ENCODE measurements at places on chromosomes 7 and 10.

- DNase-seq: no peak
Measured at GRCh38 chr10:69871074-69871473, 69.4 kb downstream of the COL13A1 start.

DNA sequence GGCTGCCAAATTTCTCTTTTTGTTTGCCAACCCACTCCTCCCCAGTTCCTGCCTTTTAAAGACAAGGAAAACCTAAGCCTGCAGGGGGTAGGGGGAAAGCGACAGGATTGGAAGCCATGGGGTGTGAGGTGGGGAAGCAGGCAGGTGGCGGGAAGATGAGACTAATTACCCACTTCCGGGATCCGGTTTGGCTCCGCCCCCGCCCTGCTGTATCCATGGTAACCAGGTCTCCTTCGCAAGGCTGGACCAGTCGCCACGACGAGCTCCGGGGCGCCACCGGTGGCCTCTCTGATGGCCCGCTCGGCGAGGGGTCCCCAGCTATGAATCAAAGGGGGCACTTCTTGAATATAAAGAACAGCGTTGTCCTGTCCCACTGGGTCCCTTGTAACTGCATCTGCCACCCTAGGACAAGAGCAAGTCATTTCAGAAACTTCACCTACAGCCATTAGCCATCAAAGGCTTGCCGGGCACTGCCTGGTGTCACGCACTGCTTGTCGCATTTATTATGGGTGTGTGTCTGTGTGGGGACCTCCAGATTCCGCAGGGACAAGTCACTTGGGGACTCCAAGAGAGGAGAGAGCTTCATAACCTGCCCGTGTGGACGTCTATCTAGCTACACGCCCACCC is 55.4 kb upstream of the LMTK2 start:
- no peak for DNase-seq

GRCh38 chr7:91533996-91534395 is 269.8 kb downstream of the FZD1 start:
- DNase-seq: no peak

DNA sequence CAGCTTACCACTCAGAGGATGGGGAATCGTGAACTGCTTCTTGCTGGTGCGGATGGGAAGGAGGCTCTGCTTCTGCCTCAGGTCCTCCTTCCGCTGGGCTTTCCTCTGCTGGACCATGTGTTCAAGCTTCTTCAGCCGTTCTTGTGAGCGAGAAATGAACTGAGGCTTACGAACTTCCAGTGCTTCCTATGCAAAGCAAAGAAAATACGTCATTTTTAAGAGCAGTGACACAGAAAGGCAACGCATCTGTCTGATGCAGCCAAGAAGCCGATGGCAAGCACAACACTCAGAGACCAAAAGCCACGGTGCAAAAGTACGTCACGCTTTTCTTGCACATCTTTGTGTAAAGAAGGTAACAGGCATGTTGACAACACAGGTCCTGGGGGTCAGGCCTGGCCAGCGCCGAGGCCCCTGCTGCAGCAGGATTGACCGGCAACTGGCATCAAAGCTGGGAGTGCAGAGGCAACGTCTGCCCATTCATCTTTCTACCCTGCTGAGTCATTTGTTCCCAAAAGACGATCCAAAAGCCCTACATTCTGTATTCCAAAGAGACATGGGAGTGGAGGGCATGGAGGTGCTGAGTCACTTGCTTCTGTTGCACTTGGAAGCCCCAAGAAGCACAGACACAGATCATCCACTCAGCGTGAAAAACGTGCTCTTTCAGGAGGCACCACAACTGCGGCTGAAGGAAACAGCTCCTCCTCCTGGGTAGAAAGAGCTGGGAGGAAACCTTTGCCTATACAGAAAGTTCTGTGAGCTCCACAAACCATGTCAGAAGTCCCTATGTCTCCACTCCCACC is 71.0 kb upstream of the ADAM12 start:
- DNase-seq: no peak

GRCh38 chr7:98506471-98506870 is 105.6 kb upstream of the BAIAP2L1 start:
- no peak for DNase-seq

GRCh38 chr7:137142376-137142775 is 201.2 kb downstream of the PTN start:
- DNase-seq: no peak

DNA sequence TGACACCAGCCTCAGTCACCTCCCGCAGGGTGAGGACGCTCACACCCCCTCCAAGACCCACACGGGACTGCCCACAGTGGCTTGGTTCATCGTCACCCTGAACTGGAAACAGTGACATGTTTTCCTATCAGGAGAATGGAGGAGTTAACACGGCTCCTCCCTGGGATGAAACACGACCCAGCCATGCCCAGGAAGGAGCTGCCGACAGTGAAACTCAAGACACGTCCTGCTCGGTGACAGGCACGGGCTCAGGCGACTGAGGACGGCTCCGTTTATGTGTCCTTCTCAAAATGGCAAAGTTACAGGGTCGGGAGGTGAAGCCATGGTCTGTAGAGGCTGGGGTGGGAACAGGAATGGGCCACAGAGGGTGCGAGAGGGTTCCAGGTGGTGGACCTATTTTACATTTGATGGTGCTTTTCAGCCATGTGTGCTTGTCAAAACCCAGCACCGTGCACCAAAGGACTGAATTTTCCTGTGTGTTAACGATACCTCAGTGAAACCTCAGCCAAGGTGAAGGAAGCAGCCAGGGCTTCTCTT is 272.4 kb downstream of the ADARB2 start:
- DNase-seq: no peak

DNA sequence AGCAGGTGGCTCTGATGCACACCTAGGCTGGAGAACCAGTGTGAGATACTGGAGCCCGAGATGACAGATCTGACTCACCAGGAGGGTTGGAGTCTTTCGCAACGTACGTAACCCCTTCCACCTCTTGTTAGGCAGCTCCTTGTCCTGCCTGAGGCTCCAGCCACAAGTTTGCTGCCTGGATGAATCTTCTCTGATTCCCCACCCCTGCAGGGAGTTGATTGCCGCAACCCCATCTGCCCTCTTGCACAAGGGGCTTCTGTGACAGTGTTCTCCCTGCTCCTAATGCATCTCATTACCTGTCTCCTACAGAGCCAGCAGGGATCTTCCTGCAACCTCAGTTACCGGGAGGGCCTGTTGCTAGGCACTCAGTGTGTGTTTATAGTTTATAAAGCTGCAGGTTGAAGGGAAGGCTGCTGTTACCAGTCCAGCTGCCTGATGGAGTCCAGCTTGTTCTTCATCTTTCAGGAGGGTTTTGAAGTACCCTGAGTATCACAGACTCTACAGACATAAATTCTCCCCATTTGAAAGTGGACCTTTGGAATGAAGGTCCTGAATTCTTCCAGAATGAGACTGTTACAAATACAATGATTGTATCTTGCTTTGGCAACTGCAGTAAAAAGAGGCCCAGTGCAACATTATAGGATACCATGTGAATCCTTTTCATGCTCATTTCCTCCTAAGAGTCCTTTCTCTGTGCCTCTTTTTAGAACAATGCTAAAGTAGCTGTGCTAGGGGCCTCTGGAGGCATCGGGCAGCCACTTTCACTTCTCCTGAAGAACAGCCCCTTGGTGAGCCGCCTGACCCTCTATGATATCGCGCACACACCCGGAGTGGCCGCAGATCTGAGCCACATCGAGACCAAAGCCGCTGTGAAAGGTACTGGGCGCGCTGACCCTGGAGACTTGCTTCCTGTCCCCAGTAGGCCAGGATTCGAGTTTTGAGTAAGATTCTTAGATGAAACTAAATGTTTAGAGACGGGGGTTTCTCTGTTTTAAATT is 6.5 kb downstream of the MDH2 start:
- no peak for DNase-seq

DNA sequence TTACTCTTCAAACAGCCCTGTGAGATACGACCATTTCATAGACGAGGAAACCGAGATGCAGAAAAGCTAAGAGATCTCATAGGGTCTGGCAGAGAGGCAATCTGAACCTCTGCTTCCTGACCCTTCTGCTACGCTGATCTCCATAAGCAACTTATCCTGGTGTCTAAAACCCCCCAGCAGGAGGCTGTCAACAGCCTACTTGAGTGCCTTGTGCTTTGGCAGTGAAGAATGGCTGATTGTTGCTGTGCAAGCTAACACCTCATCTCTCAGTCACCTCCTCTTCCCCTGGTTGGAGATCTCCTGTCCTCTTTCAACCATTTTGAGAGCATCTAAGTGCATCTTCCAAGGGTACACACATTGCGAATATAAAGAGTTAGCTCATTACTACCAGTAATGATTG is 86.2 kb downstream of the AOAH start:
- no peak for DNase-seq

DNA sequence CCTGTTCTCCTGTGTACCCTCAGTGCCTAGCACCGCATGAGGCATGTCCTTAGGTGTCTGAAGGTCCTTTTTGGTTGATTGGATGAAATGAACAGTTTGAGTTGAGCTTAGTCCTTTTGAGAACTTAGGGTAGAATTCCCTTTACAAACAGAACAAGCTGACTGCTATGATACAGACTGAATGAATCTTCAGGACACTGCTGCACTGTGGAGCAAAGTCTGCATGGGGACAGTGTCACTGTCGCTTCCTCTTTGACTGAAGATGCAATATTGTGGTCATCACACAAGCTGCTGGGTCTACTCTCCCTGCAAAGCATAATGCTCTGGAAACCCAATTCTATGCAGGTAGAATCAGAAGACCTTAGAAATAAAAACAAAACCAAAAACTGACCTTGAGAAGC is 8.6 kb upstream of the PLAU start:
- no peak for DNase-seq

DNA sequence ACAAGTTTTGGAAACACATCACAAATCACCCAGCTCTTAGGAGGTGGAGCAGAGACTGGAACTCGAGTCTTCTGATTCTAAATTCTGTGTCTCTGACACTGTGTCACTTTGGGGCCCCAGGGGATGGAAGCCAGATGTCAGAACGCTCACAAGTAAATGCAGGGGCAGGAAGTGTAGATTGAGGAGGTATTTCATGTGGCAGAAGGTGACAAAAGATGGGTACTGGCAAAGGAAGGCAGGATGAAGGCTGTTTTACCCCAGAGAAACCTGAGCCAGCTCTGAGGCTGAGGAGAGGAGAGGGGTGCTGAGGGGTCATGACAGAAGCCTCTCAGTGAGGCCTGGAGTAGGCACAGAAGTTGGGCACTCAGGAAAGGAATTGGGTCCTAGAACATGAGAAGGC is 6.0 kb upstream of the PURB start:
- DNase-seq: no peak

DNA sequence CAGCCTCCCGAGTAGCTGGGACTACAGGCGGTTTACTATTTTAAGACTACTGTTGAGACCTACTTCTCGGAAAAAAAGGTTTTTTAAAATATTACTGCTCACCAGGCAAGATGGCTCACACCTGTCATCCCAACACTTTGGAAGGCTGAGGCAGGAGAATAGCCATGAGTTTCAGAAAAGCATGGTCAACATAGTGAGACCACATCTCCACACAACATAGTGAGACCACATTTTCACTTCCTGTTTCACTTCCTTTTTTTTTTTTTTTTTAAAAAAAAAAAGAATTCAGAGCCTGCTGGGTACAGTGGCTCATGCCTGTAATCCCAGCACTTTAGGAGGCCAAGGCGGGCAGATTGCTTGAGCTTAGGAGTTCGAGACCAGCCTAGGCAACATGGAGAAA is 46.5 kb downstream of the SVOPL start:
- no peak for DNase-seq

DNA sequence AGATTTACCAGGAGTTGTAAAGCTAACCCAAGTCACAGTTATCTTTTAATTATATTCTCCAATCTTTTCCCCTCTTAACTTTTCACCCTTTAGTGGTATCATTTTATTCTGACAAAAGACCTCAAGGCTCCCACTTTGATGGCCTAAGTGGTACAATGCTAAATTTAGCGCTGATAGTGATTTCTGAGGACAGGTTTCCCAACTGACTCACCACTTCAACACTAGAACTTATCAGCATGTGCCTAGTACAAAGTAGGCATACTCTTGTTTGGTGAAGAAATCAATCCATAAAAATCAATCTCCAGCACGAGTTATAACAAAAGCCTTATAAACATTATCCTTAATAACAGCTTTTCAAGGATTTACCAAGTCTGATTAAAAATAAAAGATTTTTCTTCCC is 7.5 kb downstream of the SNX13 start:
- no peak for DNase-seq

GRCh38 chr10:117928741-117929140 is 118.0 kb downstream of the RAB11FIP2 start:
- DNase-seq: no peak

DNA sequence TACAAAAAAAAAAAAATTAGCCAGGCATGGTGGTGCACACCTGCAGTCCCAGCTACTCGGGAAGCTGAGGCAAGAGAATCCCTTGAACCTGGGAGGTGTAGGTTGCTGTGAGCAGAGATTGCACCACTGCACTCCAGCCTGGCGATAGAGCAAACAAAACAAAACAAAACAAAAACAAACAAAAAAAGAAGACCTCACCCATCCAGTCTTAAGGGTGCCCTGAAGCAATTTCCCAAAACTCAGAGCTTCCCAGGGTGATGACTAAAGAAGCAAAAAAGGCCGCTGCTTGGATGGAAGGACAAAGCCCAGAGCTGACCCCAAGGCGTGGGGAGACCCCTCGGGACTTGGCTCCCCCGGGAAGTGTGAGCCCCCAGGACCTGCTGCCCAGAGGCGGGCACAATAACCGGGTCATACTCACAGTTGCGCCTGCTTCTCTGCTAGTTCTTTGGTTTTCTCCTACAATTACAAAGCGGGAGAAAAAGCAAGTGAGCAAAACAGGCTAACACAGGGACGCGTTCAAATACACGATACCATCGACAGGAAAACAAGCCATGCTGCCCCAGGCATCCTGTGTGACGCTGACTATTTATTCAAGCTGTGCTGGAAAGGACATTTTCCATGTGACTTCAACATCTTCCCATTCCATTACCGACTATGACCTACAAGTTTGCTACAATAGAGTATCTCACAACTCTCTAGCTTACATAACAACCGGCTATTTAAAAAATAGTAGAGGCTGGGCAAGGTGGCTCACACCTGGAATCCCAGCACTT is 29.9 kb downstream of the PAPOLB start:
- DNase-seq: no peak

DNA sequence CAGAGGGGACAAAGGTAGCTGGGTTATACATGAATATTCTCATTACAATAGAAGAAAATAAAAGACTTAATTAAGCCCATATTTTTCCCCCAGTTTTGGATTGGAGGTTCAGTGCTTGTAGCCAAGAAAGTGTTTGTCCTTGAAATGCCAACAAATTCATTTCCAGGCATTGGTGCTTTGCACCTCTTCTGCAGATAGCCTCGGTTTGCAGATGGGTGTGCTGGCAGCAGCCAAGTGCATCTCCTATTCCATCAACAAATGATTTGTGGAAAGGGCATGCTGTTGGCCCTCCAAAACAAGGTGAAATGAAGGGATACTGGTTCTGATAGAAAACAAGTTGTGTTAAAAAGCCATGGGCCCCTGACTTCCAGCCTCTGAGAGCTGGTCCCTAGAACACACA is 187.3 kb downstream of the DPY19L1 start:
- no peak for DNase-seq

GRCh38 chr10:71436268-71437125 is 39.8 kb downstream of the CDH23 start:
- no peak for DNase-seq

All from stimulated activated CD4-positive, alpha-beta T cell treated with anti-CD3 and anti-CD28 coated beads, TNF-alpha, amount 100 ng/mL, for 1 hour (primary cell).